ENCODE measurements at places on chromosomes 11 and 22. TPM values are rescaled to one million over a fixed set of nuclear protein-coding genes. Genes with fewer than 3 reads are reported as not detected.

GRCh38 chr11:8415195-8415594, 151.5 kb upstream of the LMO1 start:
- DNase-seq, result no peak

- DNase-seq, result no peak
These were observed 552.8 kb upstream of the CCDC179 start for GRCh38 chr11:23413057-23413456.

DNA sequence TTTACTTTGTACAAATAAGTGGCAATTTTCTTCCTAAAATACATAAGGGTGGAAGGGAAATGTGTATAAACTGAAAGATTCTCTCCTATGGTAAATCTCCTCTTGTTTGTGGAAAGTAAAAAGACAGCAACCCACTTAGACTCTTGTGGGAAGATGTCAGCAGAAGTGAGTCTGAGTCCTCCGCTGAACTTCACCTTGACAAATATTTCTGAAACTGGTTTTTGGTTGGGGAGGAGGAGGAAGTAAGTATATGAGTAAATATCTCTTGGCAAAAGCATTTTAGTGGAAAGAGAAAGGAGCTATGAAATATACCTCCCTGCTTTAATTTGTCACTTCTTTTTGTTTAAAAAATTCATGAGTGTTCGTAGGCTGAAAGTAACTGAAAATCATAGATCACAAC, 196.2 kb downstream of the KIRREL3 start:
- DNase-seq, result no peak

DNA sequence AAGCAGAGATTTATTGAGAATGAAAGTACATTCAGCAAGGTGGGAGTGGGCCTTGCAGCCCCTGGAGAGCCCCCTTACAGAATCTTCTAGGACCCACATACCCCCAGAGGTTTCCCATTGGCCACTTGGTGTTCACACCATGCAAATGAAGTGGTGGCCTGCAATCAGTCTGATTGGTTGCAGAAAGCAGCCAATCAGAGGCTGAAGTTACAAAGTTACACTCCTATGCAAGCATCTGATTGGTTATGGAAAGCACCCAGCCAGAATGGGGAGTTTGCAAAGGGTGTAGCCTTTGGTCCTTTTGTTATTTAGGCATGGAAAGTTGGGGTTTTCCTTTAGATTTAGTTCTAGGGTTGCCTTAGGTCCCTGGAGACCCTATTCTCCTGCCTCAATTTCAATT, 34.9 kb downstream of the UVRAG start:
- DNase-seq, result no peak

GRCh38 chr11:132821014-132821413, 711.3 kb downstream of the OPCML start:
- DNase-seq, result no peak

- DNase-seq, result no peak
These were observed 30.4 kb downstream of the CYP2R1 start for GRCh38 chr11:14861680-14862079.

DNA sequence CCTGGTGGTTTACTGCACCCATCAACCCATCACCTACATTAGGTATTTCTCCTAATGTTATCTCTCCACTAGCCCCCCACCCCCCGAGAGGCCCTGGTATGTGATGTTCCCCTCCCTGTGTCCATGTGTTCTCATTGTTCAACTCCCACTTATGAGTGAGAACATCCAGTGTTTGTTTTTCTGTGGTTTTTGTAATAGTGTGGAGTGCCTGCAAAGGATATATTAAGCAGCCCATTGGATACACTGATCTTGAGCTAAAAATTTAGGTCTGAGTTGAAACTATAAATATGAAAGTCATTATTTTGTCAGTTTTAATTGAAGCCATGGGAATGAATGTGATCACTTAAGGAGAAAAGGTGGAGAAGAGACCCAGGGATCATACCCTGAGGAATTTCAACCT, 23.0 kb downstream of the MRPL48 start:
- DNase-seq, result no peak

DNA sequence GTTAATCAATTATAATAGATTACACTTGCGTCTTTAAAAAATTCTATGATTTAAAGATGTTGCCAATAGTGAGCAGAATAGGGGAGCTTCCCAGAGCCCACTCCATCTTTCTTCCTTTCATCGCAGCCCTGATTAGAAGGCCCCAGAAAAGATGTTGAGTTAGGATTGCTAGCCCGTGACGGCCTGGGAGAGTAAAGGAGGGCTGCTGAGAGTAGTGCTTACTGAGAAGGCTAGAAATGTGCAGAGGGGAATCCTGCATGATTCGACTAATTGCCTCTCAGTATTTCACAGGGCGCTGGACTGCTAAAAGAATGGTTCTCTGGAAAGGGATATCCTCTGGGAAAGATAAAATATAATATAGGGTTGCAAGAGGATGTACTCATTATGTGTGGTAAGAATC, 160.5 kb downstream of the C11orf87 start:
- no peak for DNase-seq

- no peak for DNase-seq
These were observed 12.1 kb upstream of the DKK3 start for GRCh38 chr11:12020546-12020945.

OR51E2 gene
- not detected for polyA plus RNA-seq

DAGLA gene
- polyA plus RNA-seq, result 0.04 TPM

Measured in B cell (primary cell).